ENCODE measurements at places on chromosomes 3 and 15.

DNA sequence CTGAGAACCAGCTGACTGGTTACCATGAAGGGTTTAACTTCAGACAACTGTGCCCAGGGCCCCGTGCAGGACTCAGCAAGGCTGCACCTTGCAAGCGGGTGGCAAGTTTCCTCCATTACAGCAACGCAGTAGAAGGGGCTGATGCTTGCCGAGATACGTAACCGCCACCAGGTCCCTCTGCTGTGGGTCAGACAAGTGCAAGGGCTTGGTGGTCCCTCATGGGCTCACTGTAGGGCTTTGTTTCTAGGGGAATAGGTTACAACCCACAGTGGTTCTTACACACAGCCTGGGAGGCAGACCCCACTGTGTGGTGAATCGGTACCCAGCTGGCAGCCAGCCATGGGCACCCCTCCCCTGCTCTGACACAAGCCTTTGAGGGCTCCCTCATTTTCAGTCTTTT lies 15.5 kb upstream of the SNRPA1 start:
- no peak for DNase-seq

DNA sequence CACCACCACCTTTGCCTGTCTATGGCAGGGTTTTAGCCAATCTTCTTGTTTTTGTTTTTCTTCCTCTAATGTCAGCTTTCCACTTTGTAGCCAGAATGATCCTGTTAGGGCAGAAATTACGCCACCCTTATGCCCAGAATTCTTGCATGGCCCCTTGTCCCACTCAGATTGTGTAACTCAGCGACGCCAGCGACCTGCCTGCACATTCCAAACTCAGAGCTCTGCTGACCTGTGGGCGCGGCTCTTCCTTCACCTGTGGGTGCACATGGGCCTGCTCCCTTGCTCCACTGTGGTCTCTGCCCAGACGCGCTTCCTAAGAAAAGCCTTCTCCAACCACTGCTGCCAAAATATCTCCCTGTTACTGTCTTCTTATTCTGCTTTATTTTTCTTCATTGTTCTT lies 45.0 kb downstream of the MED12L start:
- DNase-seq: no peak

DNA sequence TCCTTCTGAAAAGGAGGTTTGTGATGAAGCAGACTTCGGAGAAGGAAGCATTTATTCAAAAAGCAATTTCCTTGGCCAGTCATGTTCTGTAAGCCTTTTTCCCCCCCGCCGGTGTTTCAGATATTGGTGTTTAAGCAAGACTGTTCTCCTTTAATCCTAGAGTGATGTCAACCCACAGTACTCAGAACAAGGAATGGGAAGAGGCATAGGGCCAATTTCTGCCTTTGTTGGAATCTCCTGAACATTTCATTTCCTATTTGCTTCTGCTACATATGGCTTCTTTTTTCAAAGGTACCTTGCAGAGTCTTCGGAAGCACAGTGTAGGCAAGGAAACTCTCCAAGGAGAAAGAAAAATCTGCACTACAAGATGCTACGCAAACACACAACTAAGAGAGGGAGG lies 713.1 kb upstream of the CFAP20DC start:
- no peak for DNase-seq

GRCh38 chr15:88613074-88613944 lies 7.8 kb upstream of the AEN start:
- no peak for DNase-seq

GRCh38 chr3:172040981-172041963 lies 1.9 kb downstream of the FNDC3B start:
- DNase-seq: no peak

DNA sequence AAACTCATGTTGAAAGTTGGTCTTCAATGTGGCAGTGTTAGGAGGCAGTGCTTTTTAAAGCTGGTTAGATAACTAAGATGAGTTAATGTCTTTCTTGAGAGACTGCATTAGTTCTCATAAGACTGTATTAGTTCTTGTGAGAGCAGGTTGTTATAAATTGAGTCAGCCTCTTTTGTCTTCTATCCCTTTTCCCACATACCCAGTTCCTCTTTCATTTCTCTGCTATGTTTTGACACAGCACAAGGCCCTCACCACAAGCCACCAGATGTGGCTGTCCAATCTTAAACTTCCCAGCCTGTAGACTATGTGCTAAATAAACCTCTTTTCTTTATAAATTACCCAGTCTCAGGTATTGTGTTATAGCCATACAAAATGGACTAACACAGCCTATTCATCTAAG lies 94.6 kb upstream of the SNTN start:
- DNase-seq: no peak
